Activated CD8-positive, alpha-beta memory T cell treated with anti-CD3 and anti-CD28 coated beads for 4 hours (primary cell): ENCODE measurements at places on chromosomes 12 and 14.

- DNase-seq: no peak
Observed at GRCh38 chr14:81529391-81529790, 4.3 kb downstream of the SEL1L start.

GRCh38 chr14:100387450-100387849, 64.3 kb downstream of the SLC25A47 start:
- DNase-seq: no peak

DNA sequence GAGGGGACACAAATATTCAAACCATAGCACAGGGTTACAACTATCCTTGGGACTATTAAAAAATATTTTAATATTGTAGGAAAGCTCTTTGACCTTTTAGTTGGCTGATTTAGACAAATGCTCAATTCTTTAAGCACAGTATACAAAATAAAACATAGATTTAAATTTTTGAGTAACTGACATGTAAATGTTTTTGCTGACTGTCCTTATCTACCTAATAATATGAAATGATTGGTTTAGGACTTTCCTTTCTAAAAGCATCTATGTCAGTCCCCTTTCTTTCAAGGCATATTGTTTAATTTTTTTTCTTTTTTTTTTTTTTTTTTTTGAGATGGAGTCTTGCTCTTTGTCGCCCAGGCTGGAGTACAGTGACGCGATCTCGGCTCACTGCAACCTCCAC, 16.5 kb upstream of the OR6J1 start:
- DNase-seq: no peak

GRCh38 chr12:13836099-13836498, 145.3 kb downstream of the GRIN2B start:
- no peak for DNase-seq

- DNase-seq: no peak
Observed at GRCh38 chr12:42196723-42197603, 41.1 kb downstream of the YAF2 start.

- DNase-seq: no peak
Observed at GRCh38 chr12:91935296-91935695, 210.3 kb downstream of the BTG1 start.

DNA sequence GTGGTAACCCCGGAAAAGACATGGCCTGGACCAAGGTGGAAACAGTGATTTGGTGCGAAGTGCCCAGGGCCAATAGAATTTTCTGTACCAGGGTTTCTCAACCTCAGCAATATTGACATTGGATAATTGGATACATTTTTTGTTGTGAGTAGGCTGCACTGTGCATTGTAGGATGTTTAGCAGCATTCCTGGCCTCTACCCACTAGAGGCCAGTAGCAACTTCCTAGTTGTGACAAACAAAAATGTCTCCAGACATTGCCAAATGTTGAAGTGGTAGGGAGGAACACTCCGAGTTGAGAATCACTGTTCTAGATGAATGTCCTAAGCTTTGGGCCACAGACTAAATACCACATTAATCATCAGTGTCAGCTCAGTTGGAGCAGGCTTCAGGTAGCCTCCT, 6.2 kb upstream of the CGRRF1 start:
- DNase-seq: no peak
